ENCODE measurements at places on chromosomes 13 and 19.

DNA sequence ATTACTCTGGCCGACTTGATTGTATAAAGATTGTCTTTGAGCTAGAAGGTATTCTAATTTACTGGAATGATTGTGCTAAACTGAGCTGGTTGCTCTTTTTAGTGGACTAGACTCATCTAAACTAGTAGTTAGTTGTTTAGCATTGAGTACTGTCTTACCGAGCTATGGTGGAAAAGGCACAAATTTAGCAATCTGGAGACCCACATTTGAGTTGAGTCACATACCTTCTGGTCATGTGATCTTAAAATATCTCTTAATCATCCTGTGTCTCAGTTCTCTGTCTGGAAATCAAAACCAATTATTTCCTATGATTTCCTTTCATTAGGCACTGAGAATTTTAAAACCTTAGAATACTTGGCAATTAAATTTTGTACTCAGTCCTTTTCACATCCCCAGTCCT, 349.5 kb downstream of the IRS2 start:
- DNase-seq = no peak

DNA sequence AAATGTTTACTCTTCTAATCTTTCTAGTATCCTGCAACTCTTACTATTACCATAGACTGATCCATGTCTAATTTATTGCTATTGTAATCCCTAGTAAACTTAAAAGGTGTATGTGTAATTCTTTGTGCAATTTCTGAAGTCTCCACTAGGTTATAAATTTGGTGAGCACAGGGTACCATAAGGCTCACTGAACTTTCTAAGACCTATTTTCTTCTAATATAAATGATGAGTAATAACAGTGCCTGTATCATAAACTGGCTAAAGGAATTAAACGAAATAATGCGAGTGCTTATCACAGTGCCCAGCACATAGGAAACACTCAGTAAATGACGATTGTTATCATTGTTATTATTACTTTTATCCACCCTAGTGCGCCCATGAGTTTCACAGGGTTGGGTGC, 119.1 kb downstream of the KLF12 start:
- no peak for DNase-seq

GRCh38 chr19:21611659-21612402, 106.4 kb downstream of the ZNF429 start:
- DNase-seq = no peak

GRCh38 chr13:93468433-93468832, 241.8 kb downstream of the GPC6 start:
- DNase-seq = no peak

DNA sequence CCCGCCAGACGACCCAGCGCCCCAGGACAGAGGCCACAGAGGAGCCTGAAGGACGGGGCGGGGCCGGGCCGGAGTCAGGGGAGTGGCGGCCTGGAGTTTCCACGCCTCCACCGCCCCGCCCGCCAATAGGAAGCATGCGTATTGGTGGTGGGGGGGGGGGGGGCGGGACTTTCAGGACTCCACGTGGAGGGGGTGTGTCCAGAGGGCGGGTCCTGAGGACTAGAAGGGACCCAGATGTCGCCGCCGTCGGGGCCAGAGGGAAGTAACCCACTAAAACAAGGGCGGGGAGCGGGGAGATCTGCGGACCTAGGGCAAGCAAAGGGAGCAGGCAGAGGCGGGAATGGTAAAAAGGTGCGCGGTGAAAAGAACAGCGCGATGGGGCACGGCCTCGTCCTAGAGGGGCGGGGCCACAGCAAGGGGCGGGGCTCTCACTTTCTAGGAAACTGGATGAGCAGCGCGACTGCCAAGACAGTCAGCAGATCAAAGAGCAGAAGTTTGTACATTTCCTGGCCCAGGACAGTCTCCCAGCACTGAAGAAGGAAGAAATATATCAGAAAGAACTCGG, 2.8 kb upstream of the LENG1 start:
- no peak for DNase-seq

- DNase-seq = no peak
These were observed 5.0 kb upstream of the KLK8 start for GRCh38 chr19:51006406-51006805.

Measured in NCI-H510A treated with DMSO at 0.1 percent for 48 hours (cell line).